Right ventricle myocardium inferior (tissue), 1 donor: ENCODE measurements at places on chromosomes 7 and 10.

DNA sequence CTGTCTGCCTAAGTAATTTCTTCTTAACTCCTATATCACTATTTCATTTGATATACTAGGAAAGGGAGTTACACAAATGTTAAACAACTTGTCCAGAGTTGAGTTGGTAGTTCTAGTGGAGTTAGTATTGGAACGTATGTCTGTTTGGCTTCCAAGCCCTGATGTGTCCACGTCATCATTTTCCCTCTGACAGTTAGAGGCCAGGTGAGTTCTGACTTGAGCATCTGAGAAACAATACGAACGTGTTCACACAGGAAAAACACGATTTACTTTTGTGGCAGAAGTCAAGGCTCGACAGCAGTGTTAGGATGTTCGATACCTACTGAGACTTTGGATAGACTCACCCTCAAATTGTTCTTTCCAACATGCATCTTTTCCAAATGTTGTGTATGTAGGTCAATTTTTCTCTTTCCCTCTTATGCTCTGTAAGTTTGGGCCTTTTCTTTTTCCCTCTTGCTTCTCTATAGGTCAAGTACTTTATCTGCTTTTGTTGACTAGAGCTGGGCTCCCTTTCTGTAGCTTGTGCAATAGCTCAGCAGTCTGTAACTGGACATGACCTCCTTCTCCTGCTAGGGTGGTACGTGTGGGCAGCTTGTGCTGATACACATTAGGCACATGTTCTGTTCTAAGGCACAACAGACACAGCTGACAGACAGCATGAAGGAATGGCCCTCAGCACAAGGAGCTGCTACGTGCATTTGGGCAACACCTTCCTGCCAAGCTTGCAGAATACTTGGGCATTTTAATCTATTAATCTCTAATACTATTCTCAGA lies 222.9 kb downstream of the PTEN start:
- DNase-seq: no peak

DNA sequence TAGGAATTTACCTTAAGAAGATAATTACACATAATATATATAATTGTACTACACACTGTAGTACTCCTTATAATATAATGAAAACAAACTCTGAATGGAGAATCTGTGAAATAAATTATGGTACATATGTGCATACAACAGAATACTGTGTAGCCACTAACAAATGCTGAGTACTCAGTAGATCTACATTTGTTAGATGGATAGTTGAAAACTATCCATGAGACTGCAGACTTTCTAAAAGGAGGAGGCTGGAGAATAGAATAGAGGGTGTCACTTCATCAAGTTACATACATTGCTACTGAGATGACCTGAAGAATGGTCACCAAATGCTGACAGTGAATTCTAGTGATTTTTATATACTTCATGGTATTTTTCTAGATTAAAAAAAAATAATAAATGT lies 68.7 kb upstream of the OGDHL start:
- DNase-seq: no peak

- DNase-seq: no peak
These were observed 6.2 kb upstream of the MYL7 start for GRCh38 chr7:44147026-44147991.

- no peak for DNase-seq
These were observed 500.4 kb downstream of the GFRA1 start for GRCh38 chr10:115772606-115773005.

- no peak for DNase-seq
These were observed 12.2 kb upstream of the TMEM168 start for GRCh38 chr7:112802406-112802805.

DNA sequence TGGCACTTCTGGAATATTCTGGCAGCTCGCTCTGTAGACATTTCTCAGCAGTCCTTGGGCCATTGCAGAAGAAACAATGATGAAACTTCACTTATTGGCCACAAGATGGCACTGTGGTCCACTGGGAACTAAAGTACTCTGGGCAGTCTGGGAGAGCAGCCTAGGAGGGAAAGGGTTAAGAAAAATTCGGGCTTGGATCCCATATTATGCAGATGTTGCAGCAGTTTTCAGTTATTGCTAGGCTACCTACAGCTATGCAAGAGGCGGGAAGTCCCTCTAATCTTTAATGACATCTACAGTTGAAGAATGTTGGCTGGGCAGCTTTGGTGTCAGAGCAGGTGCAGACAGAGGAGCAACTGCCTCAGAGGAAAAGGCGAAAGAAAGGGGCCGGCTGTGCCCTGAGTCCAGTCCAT lies 201.7 kb upstream of the PRSS58 start:
- no peak for DNase-seq

DNA sequence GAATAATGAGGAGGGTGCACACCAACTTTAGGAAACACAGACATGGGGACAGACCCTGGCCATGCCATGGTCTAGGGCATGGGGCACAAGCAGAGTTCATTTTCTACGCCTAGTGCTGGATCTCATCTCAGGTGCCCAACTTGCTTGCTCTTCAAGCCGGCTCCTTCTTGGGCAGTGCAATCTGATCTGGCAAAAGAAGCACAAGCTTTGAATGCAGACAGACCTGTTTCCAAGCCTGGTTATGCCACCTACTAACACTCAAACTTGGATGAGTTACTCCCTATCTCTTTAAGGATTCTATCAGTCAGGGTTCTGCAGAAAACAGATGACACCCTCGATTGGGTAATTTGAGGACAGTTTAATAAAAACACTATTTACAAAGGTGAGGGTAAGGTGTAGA lies 34.9 kb upstream of the WAPL start:
- DNase-seq: no peak

GRCh38 chr7:146741911-146742310 lies 625.3 kb downstream of the CNTNAP2 start:
- no peak for DNase-seq

GRCh38 chr10:1107679-1108078 lies 51.5 kb downstream of the WDR37 start:
- DNase-seq: no peak
